ENCODE measurements at places on chromosomes 12 and 14.

GRCh38 chr14:66377574-66377973 lies 108.6 kb upstream of the CCDC196 start:
- DNase-seq, result no peak

GRCh38 chr12:34244608-34245007 lies 222.3 kb downstream of the ALG10 start:
- DNase-seq, result no peak

GRCh38 chr12:24226745-24227350 lies 277.4 kb upstream of the SOX5 start:
- DNase-seq, result no peak

DNA sequence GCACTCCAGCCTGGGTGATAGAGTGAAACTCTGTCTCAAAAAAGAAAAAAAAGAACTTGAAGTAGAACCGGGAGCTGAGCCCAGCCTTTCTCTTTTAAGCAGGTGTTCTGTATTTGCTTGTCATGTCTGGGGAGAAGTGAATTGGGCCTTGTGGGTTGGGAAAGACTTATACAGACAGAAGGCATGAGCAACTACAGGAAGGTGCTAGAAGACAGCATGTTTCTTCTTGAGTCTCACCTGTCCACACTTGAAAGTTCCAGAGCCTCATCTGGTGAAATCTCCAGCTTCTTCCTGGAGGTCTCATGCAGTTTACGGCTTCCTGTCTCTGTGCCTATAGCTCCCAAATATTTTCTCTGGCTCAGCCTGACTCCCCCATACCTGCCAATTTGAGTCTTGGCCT lies 2.5 kb downstream of the PGAM5 start:
- no peak for DNase-seq

GRCh38 chr12:71892059-71892458 lies 46.6 kb upstream of the TPH2 start:
- DNase-seq, result no peak

- DNase-seq, result no peak
Measured at GRCh38 chr12:93089805-93090569, 160.9 kb upstream of the EEA1 start.

DNA sequence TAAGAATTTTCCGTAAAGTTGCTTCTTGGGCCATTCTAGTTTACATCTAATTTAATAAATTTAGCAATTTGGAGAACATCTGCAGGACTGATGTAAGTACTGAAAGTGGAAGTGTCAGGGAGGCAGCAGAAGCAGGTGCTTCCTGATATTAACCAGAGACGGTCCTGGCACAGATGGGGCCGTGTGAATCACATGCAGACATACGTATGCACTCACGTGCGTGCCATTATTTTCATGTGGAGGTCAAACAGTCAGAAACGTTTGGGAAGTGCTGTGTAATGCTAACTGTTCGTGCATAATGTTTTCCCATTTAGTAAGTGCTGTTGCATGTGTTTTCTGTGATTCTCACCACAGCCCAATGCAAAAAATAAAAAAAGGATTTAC lies 87.8 kb upstream of the DYNC1H1 start:
- DNase-seq, result peak; percentile 72

- no peak for DNase-seq
Measured at GRCh38 chr12:24152270-24152669, 202.8 kb upstream of the SOX5 start.

DNA sequence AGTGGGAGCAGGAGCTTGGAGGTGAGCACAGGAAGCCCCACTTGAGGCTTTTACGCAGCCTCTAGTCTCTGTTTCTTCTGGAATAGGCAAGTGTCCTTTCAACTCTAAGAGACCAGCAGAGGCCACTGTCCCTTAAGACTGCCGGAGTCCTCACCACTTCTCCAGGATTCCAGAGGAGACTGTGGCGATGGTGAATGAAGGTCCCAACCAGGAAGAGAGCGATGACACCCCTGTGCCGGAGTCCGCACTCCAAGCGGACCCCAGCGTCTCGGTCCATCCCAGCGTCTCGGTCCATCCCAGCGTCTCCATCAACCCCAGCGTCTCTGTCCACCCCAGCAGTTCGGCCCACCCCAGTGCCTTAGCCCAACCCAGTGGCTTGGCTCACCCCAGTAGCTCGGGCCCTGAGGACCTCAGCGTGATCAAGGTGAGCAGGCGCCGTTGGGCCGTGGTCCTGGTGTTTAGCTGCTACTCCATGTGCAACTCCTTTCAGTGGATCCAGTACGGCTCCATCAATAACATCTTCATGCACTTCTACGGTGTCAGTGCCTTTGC lies 442 bp downstream of the FLVCR2 start:
- no peak for DNase-seq

DNA sequence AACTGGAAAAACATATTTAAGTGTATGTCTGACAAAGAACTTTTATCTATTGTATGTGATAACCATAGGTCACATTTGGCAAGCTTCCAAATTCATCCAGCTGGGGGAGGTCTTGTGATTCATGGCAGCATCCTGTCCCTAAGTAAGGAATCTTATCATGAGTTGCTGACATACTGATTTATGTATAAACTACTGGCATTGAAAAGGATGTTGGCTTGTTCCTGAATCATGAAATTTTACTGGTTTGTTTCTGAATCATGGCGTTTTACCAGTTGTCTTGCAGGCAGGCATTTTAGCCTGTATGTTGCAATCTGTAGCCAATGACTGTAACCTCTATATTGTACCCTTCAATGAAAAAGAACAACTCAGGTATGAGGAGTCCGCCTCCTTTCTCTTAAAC lies 244.8 kb downstream of the IPO8 start:
- DNase-seq, result no peak

GRCh38 chr14:76694106-76694505 lies 67.2 kb upstream of the VASH1 start:
- no peak for DNase-seq

- no peak for DNase-seq
Measured at GRCh38 chr14:44995770-44996294, 33.8 kb downstream of the TOGARAM1 start.
